ENCODE measurements at places on chromosomes 3 and 15. TPM values are rescaled to one million over a fixed set of nuclear protein-coding genes. Genes with fewer than 3 reads are reported as not detected.

THBS1 gene
- total RNA-seq: 95.5 TPM

CPNE4 gene
- total RNA-seq: not detected

NLGN1 gene
- total RNA-seq: 5.1 TPM

STX19 gene
- total RNA-seq: not detected

ADAMTSL3 gene
- total RNA-seq: 1.7 TPM

SNURF gene
- total RNA-seq: 4.1 TPM

PTH1R gene
- 14.8 TPM for total RNA-seq

RGMA gene
- total RNA-seq: 8.2 TPM

TP63 gene
- 0.44 TPM for total RNA-seq

ARL14 gene
- not detected for total RNA-seq
